Choroid plexus epithelial cell (primary cell): ENCODE measurements at places on chromosomes 2 and 18.

DNA sequence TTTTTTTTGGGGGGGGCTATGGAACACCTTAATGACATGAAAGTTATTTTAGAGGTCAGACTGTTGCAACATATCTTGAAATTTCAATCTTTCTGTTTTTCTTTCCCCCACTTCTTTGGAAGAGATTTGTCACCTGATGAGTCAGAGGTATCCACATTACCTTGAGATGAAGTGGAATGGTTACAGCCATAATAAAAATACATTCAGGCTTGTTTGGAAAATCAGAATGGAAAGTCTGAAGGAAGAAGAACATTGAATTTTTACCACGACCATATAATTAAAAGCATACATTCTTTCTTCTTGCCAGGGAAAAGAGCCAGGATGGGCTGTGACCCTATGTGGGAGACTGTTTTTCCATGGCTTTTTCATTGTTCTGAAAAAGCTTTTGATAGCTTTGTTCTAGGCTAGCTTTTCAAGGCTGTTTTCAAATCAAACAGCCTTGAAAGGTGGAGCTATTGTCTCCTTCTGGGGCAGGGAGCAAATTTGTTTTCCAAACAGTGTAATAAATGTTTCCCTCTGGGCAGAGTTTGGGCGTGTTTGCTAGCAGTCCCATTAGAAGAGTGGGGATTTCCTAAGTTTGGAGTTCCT lies 2.3 kb upstream of the GTF3C3 start:
- no peak for DNase-seq

DNA sequence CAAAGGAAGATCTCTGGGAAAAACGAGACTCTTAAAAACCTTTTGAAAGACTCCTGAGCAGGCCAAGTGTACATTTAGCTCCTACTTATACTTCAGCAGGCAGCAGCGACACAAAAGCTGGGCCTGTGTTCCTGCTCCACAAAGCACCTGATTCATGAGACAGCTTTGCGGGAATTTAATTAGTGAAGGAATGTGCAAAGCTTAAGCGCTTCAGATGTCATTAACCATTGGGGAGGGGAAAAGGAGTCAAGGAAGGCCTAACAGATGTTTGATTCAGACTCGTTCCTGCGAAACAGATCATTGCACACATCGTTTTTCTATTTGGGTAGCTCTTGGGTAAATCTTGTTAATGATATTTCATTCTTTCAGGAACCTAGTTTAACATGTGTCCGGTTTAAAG lies 125.9 kb downstream of the MAIP1 start:
- DNase-seq, result no peak

DNA sequence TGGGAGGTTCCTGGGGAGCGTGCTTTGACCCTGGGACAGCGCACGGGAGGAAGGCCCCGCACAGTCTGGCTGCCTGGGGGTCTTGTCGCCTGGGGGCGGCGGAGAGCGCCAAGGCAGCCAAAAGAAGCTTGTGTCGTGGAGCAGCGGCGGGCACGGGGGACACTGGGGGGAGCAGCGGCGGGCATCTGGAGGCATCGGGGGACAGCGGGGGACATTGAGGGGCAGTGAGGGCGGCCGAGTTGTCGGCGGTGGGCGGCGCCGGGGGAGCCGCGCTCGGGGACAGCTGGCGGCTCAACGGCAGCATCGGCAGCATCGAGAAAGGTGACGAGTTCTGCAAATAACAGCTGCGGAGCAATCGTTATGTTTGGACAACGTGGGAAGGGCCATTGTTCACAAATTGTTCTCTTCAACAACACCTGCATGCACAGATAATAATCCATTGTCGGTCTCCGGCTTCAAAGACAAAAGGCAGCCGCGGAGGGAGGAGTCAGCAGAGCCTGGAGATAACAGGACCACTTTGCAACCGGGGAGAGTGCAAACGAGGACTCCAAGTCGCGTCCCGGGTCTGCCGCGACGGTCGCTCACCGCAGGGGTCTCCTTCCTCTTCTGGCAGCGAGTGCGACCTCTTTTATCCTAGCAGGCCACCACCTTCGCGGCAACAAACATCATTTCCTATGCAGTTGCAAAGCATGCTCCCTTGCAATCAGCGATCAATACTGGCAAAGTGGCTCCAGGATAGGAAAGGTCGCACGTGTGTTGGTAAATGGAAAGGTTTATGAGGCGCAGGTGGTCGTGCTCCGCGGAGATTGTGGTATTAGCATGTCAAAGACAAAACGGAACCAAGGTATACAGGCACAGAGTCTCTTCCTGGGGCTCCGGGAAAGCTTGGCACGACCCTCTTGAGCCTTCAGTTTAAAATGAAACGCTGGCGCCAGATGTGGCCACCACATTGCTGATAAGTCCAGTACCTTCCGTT lies 132.3 kb upstream of the DLX2 start:
- no peak for DNase-seq

DNA sequence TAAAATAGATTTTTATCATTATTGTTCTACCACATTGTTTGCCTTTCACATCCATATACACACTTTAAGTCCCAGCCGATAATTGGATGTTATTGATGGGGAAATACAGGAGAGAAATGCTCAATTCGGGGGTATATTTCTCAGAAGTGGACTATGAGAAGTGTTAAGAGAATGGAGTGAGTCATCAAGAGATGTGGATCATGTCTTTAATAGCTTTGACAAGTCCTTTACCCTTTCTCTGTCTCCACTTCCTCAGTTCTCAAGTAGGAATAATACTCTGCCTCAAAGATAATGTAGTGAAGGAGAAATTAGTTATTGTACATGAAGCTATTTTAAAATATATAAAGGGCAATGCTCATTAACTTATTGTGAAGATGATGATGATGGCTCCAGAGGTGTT lies 1017.6 kb upstream of the PIK3C3 start:
- peak; percentile 35 for DNase-seq

- DNase-seq, result peak; percentile 48
Observed at GRCh38 chr18:32019251-32019948, 775 bp downstream of the RNF125 start.

GRCh38 chr2:200193791-200194190 lies 112.7 kb upstream of the SPATS2L start:
- DNase-seq, result no peak

DNA sequence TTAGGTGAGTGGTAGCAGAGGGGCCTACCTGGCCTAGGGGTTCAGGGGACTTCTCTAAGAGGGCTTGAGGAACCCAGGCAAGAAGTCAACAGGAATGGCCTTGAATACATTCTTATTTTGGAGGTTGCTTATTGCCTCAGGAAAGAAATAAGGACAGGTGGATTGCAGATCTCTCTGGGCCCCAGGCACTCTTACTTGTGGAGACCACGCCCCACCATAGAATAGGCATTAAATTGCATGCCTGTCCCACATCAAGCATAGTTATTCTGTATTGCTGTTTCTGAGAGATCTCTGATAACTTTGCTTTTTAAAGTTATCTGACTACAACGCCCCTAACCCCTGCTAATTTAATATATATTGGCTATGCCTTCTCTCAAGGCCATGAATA lies 68.0 kb upstream of the SP3 start:
- no peak for DNase-seq

GRCh38 chr2:152062125-152063091 lies 36.4 kb downstream of the CACNB4 start:
- DNase-seq, result peak; percentile 43

GRCh38 chr2:238449241-238449640 lies 22.5 kb downstream of the ASB1 start:
- no peak for DNase-seq

DNA sequence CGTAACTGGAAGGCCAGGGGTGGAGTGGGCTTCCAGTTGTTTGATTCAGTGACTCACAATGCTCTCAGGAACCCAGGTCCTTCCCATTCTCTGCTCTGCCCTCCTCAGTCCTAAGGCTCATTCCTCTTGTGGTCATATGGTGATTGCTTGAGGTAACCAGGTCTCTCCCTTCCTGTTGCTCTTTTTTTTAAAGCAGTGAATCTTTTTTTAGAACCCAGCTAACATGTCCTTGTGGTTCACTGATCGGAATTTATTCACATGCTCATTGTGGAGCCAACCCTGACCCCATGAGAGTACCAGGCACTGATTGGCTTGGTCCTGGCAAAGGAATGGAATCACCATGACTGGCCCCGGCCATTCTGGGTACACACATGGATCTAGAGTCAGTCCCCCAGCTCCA lies 7.4 kb downstream of the THNSL2 start:
- no peak for DNase-seq

DNA sequence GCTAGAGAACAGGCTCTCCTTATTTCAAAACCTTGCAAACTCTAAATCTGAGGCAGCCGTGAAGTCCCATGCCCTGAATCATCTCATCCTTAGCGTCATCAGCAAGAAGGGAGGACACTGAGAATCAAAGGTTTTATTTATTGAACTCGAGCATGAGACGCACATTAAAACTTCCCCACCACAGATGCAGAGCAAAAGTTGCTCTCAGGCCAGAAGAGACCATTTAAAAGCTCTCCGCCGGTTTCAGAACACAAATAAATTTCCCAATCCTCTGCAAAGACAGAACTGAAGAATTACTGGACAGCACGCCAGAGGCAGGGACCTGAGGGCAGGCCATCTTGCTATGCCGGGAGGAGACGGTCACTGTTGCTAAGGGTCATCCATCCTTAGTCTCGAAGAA lies 1.3 kb downstream of the AMMECR1L start:
- DNase-seq, result peak; percentile 67

GRCh38 chr2:165837122-165837521 lies 43.1 kb upstream of the GALNT3 start:
- peak; percentile 40 for DNase-seq

GRCh38 chr2:29014811-29015421 lies 33.8 kb downstream of the TOGARAM2 start:
- peak; percentile 89 for DNase-seq

GRCh38 chr18:57772387-57772799 lies 30.7 kb downstream of the ATP8B1 start:
- no peak for DNase-seq

DNA sequence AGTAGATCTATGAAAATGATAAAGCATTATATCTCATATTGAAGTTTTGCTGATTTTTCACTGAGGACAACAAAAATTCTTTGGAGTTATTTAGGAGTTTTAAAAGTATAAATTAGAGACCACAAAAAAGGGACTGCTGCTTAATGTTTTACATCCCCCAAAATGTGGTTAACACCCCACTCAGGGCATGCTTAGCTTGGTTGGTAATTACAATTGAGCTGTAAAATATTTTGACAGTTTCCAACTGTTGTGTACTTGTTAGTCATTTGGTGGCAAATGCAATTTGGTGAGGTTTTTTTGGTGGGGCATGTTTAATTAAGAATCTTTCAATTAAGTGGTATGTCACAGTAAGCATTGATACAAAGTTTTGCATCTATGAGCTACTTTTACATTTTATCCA lies 137.3 kb upstream of the OTX1 start:
- DNase-seq, result no peak

- DNase-seq, result no peak
Observed at GRCh38 chr18:30457156-30457555, 585.4 kb downstream of the DSC3 start.

DNA sequence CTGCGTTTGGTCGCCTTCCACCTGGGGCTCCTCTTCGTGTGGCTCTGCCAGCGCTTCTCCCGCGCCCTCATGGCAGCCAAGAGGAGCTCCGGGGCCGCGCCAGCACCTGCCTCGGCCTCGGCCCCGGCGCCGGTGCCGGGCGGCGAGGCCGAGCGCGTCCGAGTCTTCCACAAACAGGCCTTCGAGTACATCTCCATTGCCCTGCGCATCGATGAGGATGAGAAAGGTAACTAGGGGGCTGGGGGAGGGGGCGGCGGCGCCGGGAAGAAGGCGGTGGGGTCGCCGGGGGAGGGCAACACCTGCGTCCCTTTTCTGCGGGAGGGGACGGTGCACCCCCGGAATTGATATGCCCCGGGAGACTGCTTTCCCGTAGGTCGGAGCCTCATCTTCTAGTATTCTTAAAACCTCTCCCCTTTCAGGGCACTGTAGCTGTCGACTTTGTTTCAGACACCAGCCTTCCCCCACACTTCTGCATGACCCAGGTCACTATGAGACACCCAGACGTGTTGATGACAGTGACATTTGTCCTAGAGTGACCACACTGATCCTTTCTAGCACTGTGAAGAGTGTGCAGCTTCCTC lies 755 bp downstream of the SPAST start:
- DNase-seq, result peak; percentile 4

GRCh38 chr2:160051371-160051800 lies 11.0 kb downstream of the PLA2R1 start:
- DNase-seq, result peak; percentile 43

DNA sequence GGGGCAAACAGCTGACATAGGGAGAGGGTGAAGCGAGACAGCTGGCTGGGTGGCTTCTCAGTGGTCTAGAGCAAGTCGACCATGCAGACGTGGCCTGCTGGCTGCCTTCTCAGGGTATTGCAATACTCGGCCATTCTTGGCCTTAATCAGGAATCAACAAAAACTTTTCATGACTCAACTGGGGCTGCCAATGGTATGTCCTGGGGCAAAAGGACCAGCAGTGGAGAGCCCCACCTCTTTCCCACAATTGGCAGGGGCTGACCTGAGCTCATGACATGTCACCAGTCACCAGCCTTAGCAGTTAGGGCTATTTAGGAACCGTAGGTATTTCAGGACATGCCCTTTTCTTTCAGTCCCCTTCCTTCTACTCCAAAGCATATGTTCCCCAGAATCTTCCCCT lies 19.1 kb downstream of the PLA2R1 start:
- DNase-seq, result no peak

- DNase-seq, result peak; percentile 28
Observed at GRCh38 chr2:169980001-169980400, 152.7 kb downstream of the UBR3 start.

GRCh38 chr18:78632111-78632541 lies 347.5 kb upstream of the SALL3 start:
- no peak for DNase-seq

DNA sequence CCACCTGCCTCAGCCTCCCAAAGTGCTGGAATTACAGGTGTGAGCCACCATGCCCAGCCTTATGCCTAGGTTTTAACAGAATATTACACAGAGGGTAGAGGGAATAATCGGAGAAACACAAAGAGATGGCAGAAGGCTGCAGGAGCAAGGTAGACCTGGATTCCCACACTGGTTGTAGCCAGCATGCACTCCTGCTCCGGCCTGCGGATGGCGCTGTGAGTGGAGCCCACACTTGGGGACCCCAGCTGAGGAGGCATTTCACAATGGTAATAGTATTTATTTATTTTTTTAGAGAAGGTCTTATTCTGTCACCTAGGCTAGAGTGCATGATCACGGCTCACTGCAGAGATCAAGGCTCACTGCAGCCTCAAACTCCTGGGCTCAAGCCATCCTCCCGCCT lies 38.8 kb upstream of the DARS1 start:
- DNase-seq, result no peak

GRCh38 chr18:30081122-30081521 lies 961.4 kb downstream of the DSC3 start:
- no peak for DNase-seq

GRCh38 chr2:7573166-7573825 lies 656.1 kb downstream of the RNF144A start:
- DNase-seq, result no peak

GRCh38 chr2:69676146-69676545 lies 32.6 kb upstream of the AAK1 start:
- no peak for DNase-seq

GRCh38 chr2:72953976-72954375 lies 36.7 kb downstream of the EMX1 start:
- no peak for DNase-seq

DNA sequence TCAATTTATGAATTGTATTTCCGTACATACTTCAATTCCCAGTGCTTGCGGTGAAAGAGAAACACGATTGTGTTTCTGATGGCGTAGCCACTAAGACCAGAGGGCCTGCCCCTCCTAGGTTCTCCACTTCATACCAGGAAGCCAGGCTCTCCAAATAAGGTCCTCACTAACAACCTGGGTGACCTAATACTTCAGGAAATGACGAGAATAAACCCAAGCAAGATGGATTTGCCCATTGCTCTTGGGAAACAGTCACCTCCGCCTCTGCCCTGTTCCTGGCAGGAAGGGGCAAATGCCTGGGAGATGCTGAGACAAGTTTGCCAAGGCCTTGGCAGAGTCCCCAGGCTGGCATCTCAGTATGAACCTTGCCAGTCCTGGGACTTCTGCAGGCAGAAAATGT lies 41.8 kb downstream of the TTC32 start:
- no peak for DNase-seq
